ENCODE measurements at places on chromosomes 1 and 21. TPM values are rescaled to one million over a fixed set of nuclear protein-coding genes. Genes with fewer than 3 reads are reported as not detected.
A peak's percentile ranks its signal among the peaks of the same experiment; 100 is the strongest.

The DOP1B gene
- total RNA-seq, result 17.2 TPM

The IGSF21 gene
- total RNA-seq, result 4.7 TPM

The ITLN1 gene
- 0.60 TPM for total RNA-seq

- DNase-seq, result peak; percentile 77
Measured at GRCh38 chr1:4963251-4963650, 308.8 kb downstream of the AJAP1 start.

- DNase-seq, result no peak
Measured at GRCh38 chr1:1024149-1024770, 4.3 kb downstream of the AGRN start.
